SHP77 treated with DMSO at 0.1 percent for 48 hours (cell line): ENCODE measurements at places on chromosomes 4 and X.

DNA sequence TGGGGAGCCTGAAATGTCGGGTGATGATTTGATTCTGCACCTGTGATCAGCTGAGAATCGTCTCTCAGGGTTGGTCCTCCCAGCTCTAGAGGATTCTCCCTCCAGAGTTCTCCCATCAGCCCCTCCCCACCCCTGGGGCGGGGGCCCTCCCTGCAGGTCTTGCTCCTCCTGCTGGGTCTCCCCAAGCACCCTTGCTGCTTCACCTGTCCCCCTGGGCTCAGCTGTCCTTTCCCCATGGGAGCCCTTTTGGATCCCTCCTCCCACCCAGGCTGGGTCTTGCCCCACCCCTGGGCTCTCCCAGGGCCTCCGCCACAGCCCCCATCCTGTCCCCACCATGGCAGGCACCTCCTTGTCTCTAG, 22.2 kb downstream of the PSAPL1 start:
- no peak for DNase-seq

GRCh38 chr4:86036736-86037135, 323.1 kb downstream of the MAPK10 start:
- DNase-seq = no peak

DNA sequence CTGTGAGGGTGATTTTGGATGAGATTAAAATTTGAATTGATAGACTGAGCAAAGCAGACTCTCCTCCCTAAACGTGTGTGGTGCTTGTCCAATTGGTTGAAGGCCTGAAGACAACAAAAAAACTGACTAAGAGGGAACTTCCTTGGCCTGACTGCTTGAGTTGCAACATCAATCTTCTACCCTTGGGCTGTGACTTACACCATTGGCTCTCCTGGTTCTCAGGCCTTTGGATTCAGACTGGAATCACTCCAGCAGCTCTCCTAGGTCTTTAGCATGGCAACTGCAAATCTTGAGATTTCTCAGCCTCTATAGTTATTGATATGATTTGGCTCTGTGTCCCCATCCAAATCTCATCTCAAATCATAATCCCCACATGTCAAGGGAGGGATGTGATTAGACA, 49.7 kb upstream of the IGFBP7 start:
- no peak for DNase-seq

DNA sequence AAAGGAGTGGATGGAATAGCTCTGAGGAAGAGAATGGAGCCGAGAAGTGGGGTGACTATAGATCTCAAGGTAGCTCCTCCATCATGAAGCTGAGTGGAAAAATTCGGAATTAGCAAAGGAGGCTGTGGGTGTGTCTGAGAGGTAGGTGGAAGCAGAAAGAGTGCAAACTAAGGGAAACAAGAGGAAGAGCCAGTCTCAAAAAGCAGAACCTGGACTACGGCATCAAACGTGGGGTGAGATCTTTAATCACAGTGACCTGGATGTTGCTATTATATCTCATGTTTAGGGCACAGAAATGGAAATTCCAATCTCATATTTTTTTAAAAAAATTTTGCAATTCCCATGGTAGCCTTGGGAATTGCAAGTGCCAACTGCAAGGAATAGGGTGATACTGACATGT, 162.5 kb upstream of the RASGEF1B start:
- no peak for DNase-seq

DNA sequence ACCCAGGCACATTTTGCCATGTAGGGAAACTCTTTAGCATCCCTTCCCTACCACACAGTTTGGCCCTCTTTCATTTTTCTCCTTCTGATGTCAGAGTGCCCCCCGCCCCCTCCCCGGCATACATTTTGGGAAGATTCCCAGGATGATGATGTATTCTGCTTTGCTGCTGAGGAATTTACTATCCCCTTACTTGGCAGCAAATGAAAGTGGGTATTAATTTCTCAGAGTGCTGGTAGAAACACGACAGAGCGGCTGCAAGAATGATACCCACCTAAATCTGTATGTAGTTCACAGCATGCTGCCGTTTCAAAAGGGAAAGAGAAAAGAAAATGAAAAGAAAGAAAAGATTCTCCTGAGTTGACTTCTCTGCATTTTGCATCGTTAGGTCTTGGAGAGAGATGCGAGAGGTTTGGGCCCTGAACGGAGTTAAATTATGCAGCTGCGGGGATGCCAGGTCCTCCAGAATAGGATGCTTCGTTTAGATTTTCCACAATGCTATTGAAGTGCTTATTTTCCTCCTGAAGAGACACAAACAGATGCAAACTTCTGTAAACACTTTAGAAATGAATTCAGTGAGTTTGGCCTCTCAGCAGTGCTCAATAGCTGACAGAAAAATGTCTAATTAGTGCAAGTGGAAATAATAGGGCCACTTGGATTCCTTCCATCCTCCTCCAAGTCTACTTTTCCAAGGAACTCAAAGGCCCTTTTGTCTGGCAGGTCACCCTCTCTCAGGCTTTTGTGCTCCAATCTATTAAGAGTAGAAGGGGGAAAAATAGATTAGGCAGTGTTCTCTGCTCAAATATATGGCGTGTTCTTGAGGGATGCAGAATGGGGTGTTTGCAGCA, 106.2 kb downstream of the ALPK1 start:
- DNase-seq = no peak

GRCh38 chrX:29257521-29257920, 670.3 kb downstream of the IL1RAPL1 start:
- DNase-seq = no peak
